ENCODE measurements at places on chromosomes 5 and 9. TPM values are rescaled to one million over a fixed set of nuclear protein-coding genes. Genes with fewer than 3 reads are reported as not detected.
A peak's percentile ranks its signal among the peaks of the same experiment; 100 is the strongest.

GRCh38 chr9:16316911-16317817 lies 553.3 kb downstream of the BNC2 start:
- no peak for ATAC-seq

Gene DBH
- total RNA-seq, result not detected

DNA sequence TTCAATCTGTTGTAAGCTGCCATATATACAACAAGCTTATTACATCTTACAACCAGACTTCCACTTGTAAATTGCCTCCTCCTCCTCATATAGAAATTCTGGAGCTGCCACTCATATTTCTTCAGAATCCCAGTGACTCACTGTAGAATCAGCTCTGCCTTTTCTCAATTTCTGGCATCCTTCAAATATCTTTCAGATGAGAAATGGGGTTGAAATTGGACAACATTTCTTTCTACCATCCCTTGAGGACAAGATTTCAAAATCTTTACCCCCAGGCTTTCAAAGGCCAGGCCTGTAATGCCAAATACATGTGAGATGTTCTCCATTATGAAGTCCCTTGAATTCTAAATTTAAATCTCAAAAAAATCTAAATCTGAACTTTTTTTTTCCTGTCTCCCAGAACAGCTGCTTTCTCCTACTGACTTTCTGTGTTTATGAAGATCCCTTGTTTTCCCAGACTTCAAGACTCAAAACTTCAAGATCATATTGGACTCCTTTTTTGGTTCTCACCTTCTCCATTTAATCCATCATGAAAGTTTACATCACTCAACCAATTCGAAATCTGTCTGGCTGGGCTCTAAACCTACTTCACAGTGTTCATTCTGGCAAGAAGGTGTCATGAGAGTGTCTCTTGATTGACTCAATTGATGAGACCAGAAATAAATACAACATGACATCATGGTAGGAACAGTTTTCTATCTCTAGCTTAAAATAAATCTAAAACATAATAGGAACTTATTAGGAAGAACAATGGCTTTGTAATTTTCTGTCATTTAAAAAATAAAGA lies 109.8 kb downstream of the HMHB1 start:
- ATAC-seq, result peak; percentile 77

Gene SPZ1
- not detected for total RNA-seq

Gene LCN12
- total RNA-seq, result not detected

- no peak for ATAC-seq
These were observed 6.5 kb upstream of the RAPGEF6 start for GRCh38 chr5:131641494-131641893.

DNA sequence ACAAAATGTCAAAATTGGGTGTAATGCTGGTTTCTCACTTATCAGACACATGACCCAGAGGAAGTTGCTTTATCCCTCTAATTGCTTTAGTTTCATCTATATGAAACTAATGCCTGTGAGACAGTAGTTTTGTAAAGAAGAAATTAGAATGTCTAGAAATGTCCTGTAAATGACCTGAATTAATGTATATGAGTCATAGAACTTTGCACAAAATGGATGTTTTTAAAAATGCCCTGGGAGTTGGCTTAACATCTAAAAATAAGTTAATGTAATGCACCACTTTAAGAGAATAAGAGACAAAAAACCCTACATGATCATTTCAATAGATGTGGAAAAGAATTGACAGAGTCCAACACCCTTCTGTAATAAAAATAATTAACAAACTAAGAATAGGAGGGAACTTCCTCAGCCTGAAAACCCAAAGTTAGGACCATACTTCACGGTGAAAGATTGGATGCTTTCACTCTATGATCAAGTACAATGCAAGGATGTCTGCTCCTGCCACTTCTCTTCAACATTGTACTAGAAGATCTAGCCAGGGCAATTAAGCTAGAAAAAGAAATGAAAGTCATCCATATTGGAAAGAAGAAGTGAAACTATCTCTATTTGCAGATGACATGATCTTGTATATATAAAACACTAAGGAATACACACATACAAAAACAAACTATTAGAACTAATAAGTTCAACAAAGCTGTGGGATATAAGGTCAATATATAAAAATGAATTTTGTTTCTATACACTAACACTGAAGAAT lies 117.9 kb downstream of the MELK start:
- ATAC-seq, result no peak

- ATAC-seq, result no peak
These were observed 8.7 kb downstream of the NACC2 start for GRCh38 chr9:136086213-136086881.

DNA sequence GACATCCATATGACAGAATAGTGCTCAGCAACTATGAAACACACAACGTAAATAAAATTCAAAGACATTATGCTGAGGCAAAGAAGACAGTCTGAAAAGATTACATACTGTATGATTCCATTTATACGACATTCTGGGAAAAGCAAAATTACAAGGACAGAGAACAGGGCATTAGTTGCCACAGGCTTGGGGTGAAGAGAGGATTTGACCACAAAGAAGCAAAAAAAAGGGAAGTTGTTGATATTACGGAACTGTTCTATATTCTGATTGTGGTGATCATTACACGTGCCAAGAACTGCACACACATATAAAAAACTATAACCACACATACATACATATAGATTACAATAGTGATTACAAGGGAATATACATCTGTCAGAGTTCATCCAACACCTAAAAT lies 24.1 kb downstream of the CDK5RAP2 start:
- no peak for ATAC-seq

DNA sequence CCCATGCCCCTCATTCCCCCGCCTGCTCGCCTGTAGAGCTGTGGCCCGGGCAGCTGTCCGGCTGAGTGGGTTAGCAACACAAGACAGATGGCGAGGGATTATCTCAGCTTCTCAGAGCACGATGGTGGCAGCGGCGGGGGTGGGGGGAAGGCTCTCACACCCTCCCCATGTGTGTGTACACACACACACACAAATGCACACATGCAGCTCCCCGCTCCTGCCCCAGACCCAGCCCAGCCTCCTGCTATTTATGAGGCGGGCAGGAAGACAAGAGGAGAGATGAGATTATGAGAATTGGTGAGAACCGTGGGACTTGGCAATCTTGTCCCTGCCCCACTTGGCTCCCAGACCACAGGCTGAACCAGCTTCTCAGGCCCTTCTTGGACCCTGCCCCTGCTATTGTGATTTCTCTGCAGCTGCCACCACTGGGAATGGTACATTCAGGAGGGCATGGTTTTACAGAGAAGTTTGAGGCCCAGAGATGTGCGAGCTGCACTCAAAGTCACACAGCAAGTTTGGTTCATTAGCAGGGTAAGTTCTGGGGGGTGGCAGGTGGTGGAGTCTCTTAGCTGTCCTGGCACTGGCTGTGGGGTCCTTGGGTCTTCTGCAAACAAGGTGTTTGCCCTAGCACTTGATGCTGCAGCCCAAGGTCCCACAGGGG lies 51.0 kb upstream of the PSD2 start:
- ATAC-seq, result no peak

DNA sequence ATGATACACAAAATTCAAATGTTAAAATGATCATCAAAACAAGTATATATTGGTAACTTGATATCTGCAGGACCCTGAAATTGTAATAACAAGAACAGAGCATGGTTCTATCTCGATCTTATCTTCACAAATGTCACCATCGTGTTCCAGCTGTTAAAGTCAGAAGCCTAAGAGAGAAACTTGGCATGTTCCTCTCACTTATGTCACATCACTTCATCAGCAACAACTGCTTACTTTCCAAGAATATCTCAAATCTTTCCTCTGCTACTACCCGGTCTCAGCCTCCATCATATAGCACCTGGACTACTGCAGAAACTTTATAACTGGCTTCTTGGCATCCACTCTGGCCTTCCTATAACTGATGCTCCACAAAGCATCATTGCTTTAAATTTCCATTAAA lies 84.9 kb downstream of the FBN2 start:
- ATAC-seq, result no peak

Gene RNF145
- 65.4 TPM for total RNA-seq

DNA sequence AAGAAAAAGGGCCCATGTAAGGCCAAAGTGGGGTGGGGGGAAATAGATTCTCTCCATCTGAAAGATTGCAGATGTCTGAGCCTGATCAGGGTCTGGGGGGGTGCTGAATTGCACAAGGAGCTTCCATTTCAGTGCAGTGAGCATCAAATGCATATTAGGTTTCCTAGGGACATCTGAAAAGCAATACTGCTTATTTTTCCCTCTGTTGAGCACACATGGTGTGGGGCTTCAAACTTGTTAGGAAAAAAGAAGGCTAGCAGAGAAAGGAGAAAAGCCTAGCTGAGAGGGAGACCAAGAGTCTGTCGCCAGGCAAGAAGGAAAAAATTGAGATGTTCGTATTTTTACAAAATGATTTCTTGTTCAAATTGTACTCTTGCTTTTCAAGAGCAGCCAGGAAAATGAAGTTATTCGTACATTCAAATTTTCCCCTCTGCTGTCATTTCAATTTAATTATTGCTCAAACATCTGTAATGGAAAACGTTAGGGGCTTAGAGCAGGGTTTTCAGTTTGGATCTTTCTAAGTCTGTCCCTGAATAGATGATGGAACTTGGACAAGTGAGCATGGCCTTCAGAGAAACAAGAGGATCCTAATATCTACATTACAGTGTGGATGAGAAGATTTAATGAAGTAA lies 191.9 kb upstream of the GAS1 start:
- no peak for ATAC-seq

Gene IFNB1
- not detected for total RNA-seq

- ATAC-seq, result no peak
These were observed 63.5 kb upstream of the KLF9 start for GRCh38 chr9:70477907-70478480.

Gene PPP2R2B
- 3.0 TPM for total RNA-seq

DNA sequence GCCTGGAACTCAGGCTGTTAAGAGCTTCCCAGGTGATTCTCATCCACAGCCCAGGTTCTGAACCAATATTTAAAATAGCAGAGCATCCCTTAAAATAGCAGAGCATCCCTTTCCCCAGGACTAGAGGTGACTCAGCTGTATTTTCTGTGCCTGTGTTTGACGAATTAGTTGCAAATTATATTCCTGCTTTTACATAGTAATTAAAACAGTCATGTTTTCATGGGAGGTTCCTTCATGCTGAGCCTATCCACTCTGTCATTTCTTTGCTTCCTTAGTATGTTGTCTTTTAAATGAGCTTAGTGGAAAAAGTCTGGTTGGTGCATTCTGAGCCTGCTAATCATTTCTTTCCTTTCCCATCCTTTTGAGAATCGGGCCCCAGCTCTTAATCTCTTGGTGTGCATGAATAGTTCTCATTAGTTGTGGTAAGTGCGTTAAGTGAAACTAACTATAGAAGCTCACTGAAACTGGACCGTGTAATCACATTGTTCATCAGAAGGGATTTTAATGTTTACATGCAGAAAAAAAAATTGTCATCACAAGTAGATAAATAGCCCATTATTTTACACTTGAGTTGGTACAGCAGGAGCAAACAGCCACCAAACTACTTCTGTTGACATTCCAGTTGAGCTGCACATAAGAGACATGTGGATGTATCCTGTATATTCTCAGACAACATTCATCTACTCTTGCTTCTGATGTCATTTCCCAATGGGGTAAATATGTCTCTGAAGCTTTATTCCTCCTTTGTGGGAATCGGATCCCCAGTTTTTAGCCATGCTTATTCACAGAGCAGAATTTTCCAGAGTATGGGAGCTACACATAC lies 596.9 kb upstream of the WWC1 start:
- no peak for ATAC-seq

GRCh38 chr9:71308454-71308853 lies 187.0 kb upstream of the TRPM3 start:
- ATAC-seq, result no peak

GRCh38 chr5:165508861-165509260 lies 2003.4 kb downstream of the MAT2B start:
- ATAC-seq, result no peak

Gene NCS1
- total RNA-seq, result 118 TPM

- ATAC-seq, result no peak
These were observed 259.0 kb downstream of the GADD45G start for GRCh38 chr9:89863837-89864236.

Gene CCNI2
- total RNA-seq, result not detected

- no peak for ATAC-seq
These were observed 8.2 kb upstream of the AHRR start for GRCh38 chr5:313265-313664.

DNA sequence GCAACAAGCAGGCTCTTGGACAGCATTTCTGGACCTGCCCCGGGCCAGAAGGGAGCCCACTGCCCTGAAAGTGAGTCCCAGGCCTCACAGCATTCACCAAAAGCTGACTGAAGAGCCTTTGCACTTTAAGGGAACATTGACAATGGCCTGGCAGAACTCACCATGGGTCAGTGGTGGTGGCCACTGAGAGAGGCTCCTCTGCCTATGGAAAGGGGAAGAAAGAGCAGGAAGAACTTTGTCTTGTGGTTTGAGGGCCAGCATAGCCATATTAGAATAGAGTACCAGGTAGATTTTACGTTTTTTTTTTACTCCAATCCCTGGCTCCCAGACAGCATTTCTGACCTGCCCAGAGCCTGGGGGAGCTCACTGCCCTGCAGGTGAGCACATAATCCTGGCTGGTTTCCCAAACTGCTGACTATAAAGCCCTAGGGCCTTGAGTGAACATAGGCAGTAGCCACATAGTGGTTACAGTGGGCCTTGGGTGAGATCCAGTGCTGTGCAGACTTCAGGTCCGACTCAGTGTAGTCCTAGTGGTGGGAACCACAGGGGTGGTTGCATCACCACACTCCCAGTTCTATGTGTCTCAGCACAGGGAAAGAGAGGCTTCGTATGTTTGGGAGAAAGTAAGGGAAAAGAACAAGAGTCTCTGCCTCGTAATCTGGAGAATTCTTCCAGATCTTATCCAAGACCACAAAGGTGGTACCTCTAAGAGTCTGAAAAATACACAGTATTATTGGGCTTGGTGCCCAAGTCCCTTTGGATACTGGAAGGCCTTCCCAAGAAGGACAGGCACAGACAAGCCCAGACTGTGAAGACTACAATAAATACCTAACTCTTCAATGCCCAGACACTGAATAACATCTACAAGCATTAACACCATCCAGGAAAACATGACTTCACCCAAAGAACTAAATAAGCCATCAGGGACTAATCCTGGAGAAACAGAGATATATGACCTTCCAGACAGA lies 89.5 kb downstream of the TSSK1B start:
- no peak for ATAC-seq

GRCh38 chr5:32735512-32735911 lies 24.4 kb downstream of the NPR3 start:
- no peak for ATAC-seq

Gene GRM6
- not detected for total RNA-seq

- no peak for ATAC-seq
These were observed 59.1 kb downstream of the SECISBP2 start for GRCh38 chr9:89377411-89377810.

Gene PDGFRB
- total RNA-seq, result 101 TPM

DNA sequence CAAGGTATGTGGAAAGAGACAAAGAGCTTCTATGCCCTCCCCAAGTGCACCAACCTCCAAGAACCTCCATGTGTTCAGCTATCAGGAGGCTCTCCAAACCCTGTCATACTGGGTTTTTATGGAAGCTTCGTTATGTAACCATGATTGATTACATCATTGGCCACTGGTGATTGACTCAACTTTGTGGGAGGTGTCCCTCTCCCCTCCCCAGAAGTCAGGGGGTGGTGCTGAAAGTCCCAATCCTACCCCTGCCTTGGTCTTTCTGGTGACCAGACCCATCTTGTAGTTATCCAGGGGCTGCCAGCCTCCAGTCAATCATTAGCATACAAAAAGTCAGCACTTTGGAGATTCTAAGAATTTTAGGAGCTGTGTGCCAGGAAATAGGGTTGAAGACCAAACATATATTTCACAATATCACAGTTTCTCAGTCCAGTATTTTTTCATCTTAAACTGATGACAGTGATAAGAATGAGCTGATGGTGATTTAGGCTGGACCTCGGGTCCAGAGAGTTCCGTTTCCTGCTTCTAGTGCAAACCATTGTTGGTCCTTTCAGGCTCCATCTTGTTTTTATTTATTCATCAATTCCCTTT lies 27.3 kb upstream of the FANCC start:
- no peak for ATAC-seq

Gene SCGB3A1
- total RNA-seq, result not detected

Measured in gastroesophageal sphincter (tissue), 4 donors.